ENCODE measurements at places on chromosomes 7 and 10.

GRCh38 chr7:151754142-151754590, 122.7 kb downstream of the PRKAG2 start:
- DNase-seq = peak; percentile 85

GRCh38 chr10:85316276-85316675, 987.9 kb downstream of the CCSER2 start:
- DNase-seq = no peak

DNA sequence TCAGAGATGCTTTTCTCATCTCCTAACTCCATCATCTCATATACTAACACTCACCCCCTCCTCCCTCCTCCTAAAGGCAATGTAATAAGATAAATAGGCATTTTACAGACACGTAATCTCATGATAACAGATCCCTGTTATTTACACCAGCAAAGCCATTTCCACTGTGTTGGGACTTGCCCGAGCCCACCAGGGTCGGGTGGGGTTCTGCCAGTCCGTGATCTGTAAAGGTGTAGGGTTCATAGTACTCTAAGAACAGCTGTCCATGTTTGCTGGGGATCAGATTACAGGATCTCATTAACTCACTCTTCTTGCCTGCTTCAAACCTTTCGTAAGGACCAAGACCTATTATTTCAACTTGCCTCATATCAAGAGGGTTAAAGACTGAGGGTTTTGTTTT, 172.4 kb downstream of the FZD1 start:
- DNase-seq = no peak

DNA sequence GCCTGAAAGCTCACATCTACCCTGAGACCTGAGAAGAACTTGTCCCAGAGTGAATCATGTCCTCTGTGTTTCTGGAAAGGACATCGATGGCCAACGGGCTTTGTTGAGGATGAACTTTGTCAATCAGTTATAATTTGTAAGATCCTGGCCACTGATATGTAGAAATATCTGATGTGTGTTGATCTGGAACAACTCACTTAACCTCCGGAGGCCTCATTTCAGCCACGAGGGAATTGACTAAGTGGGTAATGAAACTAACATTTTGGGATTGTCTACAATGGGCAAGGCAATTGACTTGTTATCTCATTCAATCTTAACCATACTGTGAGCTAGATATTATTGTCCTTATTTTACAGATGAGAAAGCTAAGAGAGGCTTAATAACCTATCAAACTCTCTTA, 468.1 kb upstream of the NRP1 start:
- DNase-seq = no peak

All from right cardiac atrium (tissue), 5 donors.